Esophagus squamous epithelium (tissue), 5 donors: ENCODE measurements at places on chromosomes 12 and 14. TPM values are rescaled to one million over a fixed set of nuclear protein-coding genes. Genes with fewer than 3 reads are reported as not detected.
A peak's percentile ranks its signal among the peaks of the same experiment; 100 is the strongest.

- H3K4me3 ChIP-seq: no peak overlapping the region
- H3K27me3 ChIP-seq: no peaks in the 10 kb centered on the region
- no peak for DNase-seq
- no peak overlapping the region for H3K27ac ChIP-seq
- H3K36me3 ChIP-seq: peaks cover 99% of the 10 kb centered on the region
- H3K4me1 ChIP-seq: no peaks in the 10 kb centered on the region
These were observed 26.8 kb downstream of the HCFC2 start for GRCh38 chr12:104091136-104091535.

DNA sequence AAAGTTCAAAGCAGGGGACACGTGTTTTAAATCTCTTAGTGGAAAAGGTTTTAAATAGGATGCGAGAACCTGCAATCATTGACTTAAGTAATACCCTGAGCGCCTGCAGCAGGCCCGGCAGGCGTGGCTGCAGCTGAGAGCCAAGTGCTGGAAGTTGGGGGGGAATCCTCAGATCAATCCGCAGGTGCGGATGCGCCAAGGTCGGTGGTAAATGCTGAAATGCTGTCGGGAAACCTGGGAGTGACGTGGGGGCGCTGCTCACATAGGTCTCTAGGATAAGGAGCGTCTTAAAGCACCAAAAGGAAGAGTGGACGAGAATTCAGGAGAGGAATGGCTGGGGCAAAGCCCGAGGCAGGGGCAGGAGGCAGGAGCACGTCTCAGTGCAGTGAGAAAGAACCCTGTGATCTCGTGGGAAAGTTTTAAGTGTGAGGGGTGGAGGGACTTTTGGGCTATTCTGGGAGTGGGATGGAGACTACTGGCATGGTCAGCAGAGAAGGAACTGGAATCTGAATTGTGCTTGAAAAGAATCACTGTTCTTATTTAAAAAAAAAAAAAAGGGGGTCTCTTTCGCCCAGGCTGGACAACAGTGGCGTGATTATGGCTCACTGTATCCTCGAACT lies 883 bp upstream of the CDCA4 start:
- DNase-seq: no peak
- H3K27me3 ChIP-seq: no peaks in the 10 kb centered on the region
- peak overlapping the region; percentile 85 for H3K27ac ChIP-seq
- peaks cover 13% of the 10 kb centered on the region for H3K4me1 ChIP-seq
- no peaks in the 10 kb centered on the region for H3K36me3 ChIP-seq

DNA sequence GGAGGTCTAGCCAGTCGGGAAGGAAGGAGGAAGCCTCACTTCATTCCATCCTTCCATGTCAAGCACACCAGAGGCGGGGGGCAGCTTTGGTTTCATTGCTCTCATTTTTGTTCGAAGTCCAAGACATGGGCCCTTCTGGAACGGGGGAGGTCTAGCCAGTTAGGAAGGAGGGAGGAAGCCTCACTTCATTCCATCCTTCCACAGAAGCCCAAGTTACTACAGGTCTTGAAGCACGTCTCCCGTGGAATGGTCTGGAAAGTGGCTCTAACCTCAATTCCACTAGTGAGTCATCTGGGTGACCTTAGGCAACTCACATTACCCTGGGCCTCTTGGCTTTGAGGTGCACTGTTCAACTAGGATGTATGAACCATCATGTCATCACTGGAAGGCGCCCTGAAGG lies 156.3 kb downstream of the NTF3 start:
- no peak overlapping the region for H3K27ac ChIP-seq
- H3K27me3 ChIP-seq: no peaks in the 10 kb centered on the region
- no peaks in the 10 kb centered on the region for H3K36me3 ChIP-seq
- H3K4me1 ChIP-seq: no peaks in the 10 kb centered on the region

DNA sequence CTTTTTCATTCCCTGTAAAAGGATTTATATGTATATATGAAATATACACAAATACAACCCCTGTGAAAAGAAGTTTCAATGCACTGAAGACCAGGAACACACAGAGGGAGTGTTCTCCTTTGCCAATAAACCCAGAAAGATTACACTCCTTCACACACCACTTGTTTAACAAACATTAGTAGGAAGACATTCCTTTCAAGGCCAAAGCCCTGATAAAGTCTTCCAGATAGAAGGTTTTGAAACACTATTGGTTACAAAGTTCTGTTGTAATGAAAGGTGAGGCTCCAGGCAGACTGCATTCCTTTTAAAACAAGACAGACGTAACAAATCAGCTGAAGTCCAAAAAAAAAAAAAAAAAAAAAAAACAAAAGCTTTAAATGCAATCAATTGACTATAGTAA lies 81.0 kb downstream of the PTPN21 start:
- no peak for DNase-seq
- H3K4me1 ChIP-seq: no peaks in the 10 kb centered on the region
- H3K4me3 ChIP-seq: no peak overlapping the region
- no peaks in the 10 kb centered on the region for H3K27me3 ChIP-seq

DNA sequence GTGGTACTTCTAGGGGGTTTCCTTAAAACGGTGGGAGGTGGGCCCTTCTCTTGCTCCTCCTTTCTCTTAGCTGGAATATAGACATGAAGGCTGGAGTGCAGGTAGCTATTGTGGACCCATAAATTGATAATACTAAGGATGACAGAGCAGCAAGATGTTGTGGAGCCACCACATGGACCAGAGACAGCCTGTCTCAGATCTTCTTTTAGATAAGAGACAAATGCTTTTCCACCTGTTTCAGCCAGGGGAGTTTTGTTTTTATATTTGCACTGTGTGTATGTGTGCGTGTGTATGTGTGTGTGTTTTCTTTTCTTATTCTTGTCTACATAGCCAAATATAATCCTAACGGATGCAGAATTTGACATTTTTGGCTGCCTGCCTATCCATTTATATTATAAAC lies 62.9 kb upstream of the HIF1A start:
- no peak for DNase-seq
- H3K27me3 ChIP-seq: no peaks in the 10 kb centered on the region
- H3K4me1 ChIP-seq: no peaks in the 10 kb centered on the region

DNA sequence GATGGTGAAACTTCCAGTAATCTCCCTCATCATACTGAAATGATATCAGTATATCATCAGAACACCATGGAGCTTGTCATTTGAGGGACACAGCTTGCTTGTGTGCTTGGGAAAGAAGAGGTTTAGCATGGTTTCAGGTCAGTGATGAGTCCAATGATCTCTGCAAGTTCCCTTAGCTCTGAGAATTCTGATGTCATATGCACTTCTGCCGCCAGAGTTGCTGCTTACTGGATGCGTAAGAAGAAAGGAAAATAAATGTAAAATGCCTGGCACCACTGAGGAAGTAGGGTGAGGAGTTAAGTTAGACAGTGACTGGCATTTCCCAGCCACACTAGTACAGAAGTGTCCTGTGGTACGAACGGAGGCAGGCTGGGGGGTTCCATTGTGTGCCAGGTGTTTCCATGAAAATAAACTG lies 22.6 kb downstream of the PRKCH start:
- H3K27me3 ChIP-seq: no peaks in the 10 kb centered on the region
- H3K4me3 ChIP-seq: no peak overlapping the region
- H3K27ac ChIP-seq: peak overlapping the region; percentile 57
- H3K36me3 ChIP-seq: no peaks in the 10 kb centered on the region
- peaks cover 17% of the 10 kb centered on the region for H3K4me1 ChIP-seq

- H3K4me1 ChIP-seq: peaks cover 3% of the 10 kb centered on the region
- no peak for DNase-seq
- no peak overlapping the region for H3K4me3 ChIP-seq
- H3K27ac ChIP-seq: peak overlapping the region; percentile 72
- H3K36me3 ChIP-seq: no peaks in the 10 kb centered on the region
- no peaks in the 10 kb centered on the region for H3K27me3 ChIP-seq
These were observed 13.3 kb upstream of the PZP start for GRCh38 chr12:9221483-9221882.

- no peaks in the 10 kb centered on the region for H3K27me3 ChIP-seq
- no peak overlapping the region for H3K27ac ChIP-seq
- no peaks in the 10 kb centered on the region for H3K4me1 ChIP-seq
These were observed 20.6 kb downstream of the LRTM2 start for GRCh38 chr12:1840981-1841425.

DNA sequence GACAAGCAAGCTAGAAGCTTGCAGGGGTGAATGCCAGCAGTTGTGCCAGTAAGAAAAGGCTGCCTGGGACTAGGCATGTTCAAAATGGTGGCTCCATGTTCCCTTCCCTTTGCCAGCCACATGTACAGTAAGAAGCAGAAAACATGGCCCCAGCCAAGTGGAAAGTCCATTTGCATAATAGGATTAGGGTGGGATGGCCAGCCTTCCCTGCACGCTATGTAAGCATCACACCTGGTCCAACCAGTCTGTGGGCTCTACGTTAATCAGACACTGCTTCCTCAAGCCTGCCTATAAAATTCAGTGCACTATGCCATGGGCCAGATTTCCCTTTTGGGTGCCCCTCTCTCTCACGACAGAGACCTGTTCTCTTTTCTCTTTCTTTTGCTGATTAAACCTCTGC lies 288.4 kb downstream of the GXYLT1 start:
- no peak for DNase-seq
- H3K4me3 ChIP-seq: no peak overlapping the region
- no peaks in the 10 kb centered on the region for H3K4me1 ChIP-seq

DNA sequence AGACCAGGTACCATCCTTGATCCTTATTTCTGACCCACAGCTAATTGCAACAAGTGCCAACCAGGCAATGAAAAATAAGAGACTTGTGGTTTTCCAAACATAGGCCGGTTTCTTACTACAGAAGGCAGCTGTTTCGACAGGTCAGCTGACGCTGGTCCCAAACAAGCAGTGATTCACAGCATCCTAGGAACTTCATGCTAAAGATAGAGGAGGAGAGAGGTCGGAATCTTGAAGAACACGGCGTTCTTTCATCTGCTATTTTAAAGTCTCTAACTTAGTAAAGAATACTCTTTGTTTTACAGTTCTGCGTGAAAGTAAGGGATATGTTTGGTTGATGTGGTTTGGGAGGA lies 28.1 kb upstream of the ADGRD1 start:
- no peak overlapping the region for H3K4me3 ChIP-seq
- no peaks in the 10 kb centered on the region for H3K27me3 ChIP-seq
- no peaks in the 10 kb centered on the region for H3K4me1 ChIP-seq
- peak overlapping the region; percentile 84 for H3K27ac ChIP-seq
- no peak for DNase-seq
- H3K36me3 ChIP-seq: no peaks in the 10 kb centered on the region

DNA sequence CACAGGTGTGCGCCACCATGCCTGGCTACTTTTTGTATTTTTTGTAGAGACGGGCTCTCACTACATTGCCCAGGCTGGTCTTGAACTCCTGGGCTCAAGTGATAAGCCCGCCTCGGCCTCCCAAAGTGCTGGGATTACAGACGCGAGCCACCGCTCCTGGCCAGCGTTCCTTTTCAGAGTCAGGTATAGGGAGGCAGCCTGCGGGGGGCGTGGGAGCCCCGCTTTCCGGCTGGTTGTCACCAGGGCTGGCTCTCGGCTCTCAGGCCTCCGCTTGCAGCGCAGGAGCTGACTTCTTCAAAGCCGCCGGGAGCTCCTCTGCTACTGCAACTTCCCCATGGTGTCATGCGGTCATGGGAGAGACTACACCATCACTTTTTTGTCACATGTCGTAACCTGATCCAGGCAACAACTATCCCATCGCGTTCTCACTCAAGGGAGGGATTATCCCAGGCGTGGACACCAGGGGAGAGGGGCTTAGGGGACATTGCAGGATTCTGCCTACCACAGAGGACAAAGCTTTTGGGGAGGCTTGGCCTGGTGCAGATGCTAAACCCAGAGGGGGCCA lies 129.4 kb downstream of the SCARB1 start:
- peak overlapping the region; percentile 14 for H3K27ac ChIP-seq
- no peaks in the 10 kb centered on the region for H3K36me3 ChIP-seq
- DNase-seq: no peak
- no peaks in the 10 kb centered on the region for H3K27me3 ChIP-seq

DNA sequence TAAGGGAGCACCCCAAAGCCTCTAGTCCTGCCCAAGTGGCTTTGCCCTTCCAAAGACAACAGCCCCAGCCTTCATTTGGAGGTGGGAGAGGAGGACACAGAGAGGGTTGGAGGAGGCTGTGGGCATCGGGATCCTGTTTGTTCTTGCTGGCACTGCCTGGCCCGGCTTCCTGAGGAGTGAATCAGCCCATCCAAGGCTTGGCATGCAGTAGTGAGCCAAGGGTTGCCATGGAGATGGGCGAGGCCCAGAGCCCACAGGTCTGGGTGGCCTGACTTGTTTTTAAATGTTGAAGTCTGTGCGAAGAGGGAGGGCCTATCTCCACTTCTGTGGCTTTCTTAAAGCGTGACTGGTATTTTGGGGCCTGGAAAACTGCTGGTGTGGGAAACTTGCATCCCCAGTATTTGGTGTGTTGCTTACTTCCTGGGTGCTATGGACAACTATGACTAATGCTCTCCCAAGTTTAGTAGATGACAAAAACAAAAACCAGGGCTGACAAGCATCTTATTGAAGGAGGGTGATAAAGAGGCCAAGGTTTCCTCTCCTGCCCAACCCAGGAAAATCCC lies 15.8 kb downstream of the CD9 start:
- H3K4me1 ChIP-seq: peaks cover 100% of the 10 kb centered on the region
- H3K27me3 ChIP-seq: no peaks in the 10 kb centered on the region
- H3K4me3 ChIP-seq: no peak overlapping the region
- H3K36me3 ChIP-seq: no peaks in the 10 kb centered on the region
- peak overlapping the region; percentile 95 for H3K27ac ChIP-seq

- no peaks in the 10 kb centered on the region for H3K27me3 ChIP-seq
- DNase-seq: no peak
- no peak overlapping the region for H3K4me3 ChIP-seq
- H3K4me1 ChIP-seq: no peaks in the 10 kb centered on the region
These were observed 155.5 kb upstream of the KRR1 start for GRCh38 chr12:75666939-75667334.

DNA sequence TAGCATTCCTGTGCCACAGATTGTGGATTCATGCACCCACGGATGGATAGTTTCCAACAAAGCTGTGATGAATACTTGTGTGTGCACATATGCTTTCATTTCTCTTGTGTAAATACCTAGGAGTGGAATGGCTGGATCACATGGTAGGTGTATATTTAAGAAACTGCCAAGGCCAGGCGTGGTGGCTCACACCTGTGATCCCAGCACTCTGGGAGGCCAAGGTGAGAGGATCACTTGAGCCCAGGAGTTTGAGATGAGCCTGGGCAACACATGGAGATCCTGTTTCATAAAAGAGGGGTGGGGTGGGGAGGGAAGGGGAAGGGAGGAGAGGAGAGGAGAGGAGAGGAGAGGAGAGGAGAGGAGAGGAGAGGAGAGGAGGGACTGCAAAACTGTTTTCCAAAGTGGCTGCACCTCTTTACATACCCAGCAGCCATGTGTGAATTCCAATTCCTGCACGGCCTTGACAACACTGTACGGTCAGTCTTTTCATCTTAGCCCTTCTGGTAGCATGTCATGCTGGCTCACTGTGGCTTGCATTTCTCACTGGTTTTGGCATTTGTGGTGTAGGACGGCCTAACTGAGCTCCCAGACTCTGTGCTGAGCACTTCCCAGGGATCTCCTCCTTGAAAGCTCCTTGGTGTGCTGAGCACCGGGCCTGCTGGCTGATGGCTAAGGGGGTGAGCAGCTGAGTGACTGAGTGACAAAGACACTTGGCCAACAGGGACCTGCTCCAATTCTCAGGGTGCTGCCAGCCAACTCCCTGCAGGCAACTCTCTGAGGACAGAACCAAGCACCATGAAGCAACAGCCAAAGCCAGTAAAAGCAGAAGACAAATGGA lies 27.9 kb downstream of the SYNE3 start:
- H3K4me3 ChIP-seq: no peak overlapping the region
- H3K36me3 ChIP-seq: no peaks in the 10 kb centered on the region
- peak overlapping the region; percentile 59 for H3K27ac ChIP-seq
- DNase-seq: no peak
- H3K27me3 ChIP-seq: no peaks in the 10 kb centered on the region

Gene SELPLG
- 3.5 TPM for total RNA-seq

Gene KRT75
- not detected for total RNA-seq

Gene SERPINA3
- 99.0 TPM for total RNA-seq

Gene CTSG
- total RNA-seq: 1.1 TPM

Gene PTGER2
- not detected for total RNA-seq

Gene OTX2
- not detected for total RNA-seq

Gene SOCS2
- 3.4 TPM for total RNA-seq
